Bronchus fibroblast of lung (primary cell): ENCODE measurements at places on chromosomes 2 and 18. TPM values are rescaled to one million over a fixed set of nuclear protein-coding genes. Genes with fewer than 3 reads are reported as not detected.

The CD28 gene
- total RNA-seq = not detected in 2 replicates

The CNRIP1 gene
- total RNA-seq = 61.2 and 62.9 TPM in 2 replicates

The ACMSD gene
- not detected in 2 replicates for total RNA-seq

The TUBA4A gene
- 20.2 and 24.7 TPM in 2 replicates for total RNA-seq

The IL36G gene
- not detected in 2 replicates for total RNA-seq

The DNAJC5G gene
- not detected in 2 replicates for total RNA-seq

The THSD7B gene
- not detected in 2 replicates for total RNA-seq

The TRABD2A gene
- total RNA-seq = 6.8 and 9.6 TPM in 2 replicates

The MC4R gene
- 0.15 TPM in 1 of 2 replicates, not detected in the other for total RNA-seq

The RAMP1 gene
- 22.0 and 23.4 TPM in 2 replicates for total RNA-seq

The EVX2 gene
- not detected in 2 replicates for total RNA-seq

The EMILIN2 gene
- total RNA-seq = 11.9 and 15.3 TPM in 2 replicates
